Liver (tissue), 10 donors: ENCODE measurements at places on chromosomes 1 and 21. TPM values are rescaled to one million over a fixed set of nuclear protein-coding genes. Genes with fewer than 3 reads are reported as not detected.

The ICOSLG gene
- 1.1 TPM for total RNA-seq

The ARHGAP29 gene
- total RNA-seq: 27.7 TPM

The OR2T35 gene
- not detected for total RNA-seq

DNA sequence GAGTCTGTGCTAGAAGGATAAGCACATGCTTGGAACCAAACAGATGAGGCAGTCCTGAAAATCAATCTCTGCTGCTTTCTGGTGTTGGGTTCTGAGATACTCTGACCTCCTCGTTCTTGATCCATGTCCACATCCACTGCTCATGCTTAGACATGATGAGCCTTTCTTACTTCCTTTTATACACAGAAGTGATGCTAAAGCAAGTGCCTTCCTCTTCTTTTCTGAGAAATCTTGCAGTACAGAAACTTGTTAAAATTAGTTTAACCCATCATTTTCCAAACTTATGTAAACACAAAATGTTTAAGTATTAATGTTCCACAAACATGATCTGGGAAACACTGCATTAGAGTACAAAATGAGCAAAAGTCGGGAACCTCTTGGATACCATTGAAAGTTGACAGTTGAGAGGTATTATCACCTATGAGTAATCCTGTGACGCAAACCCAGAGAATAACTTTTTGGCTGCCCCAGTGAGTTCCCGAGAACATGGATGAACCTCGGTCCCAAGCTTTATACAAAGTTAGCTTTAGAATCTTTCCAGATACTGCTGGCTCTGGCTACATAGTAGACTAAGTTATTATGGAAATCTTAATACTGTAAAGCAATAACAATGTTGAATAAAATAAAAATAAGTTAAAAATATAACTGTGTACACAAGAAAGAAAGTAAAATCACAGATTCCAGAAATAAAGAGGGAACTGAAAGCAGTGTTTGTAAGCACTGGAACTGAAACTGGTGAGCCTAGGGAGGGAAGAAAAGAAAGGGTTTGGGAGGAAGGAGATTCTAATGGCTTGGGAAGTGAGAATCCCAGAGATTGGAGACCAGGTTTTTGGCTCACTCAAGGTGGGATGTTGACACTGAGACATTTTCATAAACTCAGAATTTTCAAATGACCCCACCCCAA is 429.3 kb upstream of the RUNX1 start:
- H3K27me3 ChIP-seq: no peaks in the 10 kb centered on the region
- H3K4me1 ChIP-seq: no peaks in the 10 kb centered on the region
- no peak for DNase-seq
- no peak overlapping the region for H3K27ac ChIP-seq
- H3K36me3 ChIP-seq: no peaks in the 10 kb centered on the region

GRCh38 chr1:109508001-109508872 is 1.3 kb downstream of the AMIGO1 start:
- H3K4me3 ChIP-seq: no peak overlapping the region
- H3K27me3 ChIP-seq: no peaks in the 10 kb centered on the region
- no peak for DNase-seq
- peaks cover 3% of the 10 kb centered on the region for H3K4me1 ChIP-seq

DNA sequence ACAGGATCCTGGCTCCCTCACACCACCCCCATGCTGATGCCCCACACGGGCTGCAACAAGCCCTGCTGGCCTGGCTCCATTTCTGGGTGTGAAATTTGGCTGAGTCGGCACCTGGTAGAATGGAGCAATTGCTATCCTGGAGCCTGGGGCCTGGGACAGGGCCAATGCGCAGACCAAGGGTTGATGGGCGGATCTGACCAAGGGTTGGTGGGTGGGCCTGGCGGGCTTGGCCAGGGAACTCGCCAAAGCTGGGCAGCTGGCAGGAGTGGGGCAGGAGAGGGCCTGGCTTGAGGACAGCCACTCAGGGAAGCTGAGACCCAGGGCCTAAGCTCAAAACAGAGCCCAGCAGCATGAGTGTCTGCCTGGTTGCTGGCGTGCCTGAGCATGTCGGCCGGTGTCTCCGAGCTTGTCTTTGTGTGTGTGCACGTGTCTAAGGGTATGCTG is 70.9 kb upstream of the POU3F1 start:
- H3K4me3 ChIP-seq: no peak overlapping the region
- H3K4me1 ChIP-seq: peaks cover 19% of the 10 kb centered on the region
- no peaks in the 10 kb centered on the region for H3K27me3 ChIP-seq
- no peak for DNase-seq
- peak overlapping the region; percentile 5 for H3K27ac ChIP-seq
- no peaks in the 10 kb centered on the region for H3K36me3 ChIP-seq
